AG08395 (cell line): ENCODE measurements at places on chromosomes 2 and 18.

DNA sequence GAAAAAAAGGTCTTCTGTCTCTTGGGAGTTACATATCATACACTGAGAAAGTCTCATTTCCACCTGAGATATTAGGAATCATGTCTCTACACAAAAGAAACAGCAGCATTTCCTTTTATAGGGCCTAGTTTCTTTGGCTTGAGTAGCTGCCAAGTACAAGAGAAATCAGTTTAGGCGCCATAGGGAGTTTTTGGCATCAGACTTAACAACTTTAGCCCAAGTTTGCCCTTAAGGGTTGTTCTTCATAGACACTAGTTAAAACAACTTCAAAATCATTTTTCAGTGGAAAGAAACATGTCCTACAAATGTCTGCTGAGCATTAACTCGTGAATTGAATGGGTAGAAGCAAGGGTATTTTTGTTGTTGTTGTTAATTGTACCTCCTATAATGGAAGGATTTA, 587.0 kb upstream of the DSEL start:
- no peak for DNase-seq

DNA sequence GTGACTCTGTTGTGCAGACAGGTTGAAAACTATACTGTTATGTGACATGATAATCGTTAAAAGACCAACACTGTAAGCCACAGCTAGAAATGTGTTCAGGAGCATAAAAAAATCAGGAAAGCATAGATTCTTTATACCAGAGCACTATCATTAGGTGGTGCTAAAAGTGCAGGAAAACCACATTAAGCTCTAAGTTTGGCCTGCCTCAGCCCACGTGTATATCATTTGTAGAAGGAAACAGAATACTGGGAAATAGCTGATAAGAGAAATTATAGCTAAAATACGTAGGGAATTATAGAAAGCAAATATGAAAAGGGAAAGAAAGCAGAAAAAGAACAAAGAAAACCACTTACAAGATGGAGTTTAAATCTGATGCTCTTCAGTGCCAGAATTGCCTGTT, 26.5 kb upstream of the C2orf74 start:
- peak; percentile 43 for DNase-seq

GRCh38 chr18:35455926-35456763, 41.6 kb downstream of the INO80C start:
- DNase-seq, result no peak

DNA sequence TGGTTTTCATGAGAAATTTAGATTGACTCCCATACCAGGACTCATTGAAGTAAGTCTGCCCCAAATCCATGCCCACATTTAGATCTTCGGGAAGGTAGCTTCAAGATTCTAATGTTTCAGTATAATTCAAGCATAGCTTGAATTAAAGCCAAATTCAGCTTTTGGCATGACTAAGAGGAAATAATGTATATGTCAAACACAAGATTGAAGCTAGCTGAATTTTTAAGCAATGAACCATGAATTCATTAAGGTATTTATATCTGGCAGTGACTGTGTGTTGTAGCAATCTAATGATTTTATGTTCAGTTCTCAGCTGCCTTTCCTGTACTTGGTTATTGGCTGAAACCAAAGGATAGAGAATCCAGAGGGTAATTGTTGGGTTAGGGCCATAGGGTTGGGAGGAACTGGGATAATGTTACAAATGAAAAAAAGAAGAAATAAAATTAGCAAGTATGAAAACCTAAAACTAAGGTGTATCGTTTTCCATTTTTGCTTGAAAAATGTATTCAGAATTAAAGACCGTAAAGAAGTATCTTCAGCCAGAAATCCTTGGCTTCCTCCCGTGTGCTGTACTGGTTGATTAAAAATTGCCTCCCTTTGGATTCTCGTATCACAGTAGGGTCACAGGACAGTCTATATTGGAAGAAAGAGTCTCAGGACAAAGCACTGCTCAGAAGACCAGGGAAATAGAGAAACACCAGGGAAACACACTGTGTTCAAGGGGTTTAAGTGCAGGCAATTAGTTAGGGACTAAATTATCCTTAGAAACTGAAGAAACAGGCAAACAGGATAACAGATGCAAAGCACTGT, 119.0 kb upstream of the FN1 start:
- DNase-seq, result no peak

DNA sequence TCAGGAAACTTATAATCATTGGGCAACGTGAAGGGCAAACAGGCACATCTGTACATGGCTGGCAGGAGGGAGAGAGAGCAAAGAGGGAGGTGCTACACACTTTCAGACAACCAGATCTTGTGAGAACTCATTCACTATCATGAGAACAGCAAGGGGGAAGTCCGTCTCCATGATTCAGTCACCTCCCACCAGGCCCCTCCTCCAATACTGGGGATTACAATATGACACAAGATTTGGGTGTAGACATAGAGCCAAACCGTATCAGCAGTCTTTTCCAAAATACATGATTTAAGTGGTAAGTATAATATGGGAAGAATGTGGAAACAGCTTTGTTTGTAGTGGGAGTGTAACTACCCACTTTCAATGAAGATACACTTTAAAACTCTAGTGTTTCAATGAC, 65.0 kb downstream of the EPB41L5 start:
- DNase-seq, result no peak

DNA sequence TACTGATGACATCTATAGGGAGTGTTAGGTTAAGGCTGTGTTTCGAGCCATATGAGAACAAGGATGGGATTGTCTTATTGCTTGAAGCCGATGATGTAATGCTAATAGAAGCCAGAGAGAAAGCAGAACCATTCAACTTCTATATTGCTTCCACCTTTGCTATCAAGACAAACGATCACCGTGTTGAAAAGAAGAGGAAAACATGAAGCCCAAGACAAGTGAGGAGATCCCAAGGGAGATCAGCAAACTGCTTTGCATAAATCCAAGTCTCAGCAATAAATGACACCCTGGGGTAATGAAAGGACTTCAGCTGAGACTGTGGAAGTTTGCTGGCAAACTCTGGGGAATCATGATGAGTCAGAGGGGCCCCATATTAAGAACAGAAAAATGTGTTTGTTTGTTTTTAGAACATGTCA, 206.2 kb downstream of the NCKAP5 start:
- peak; percentile 64 for DNase-seq

DNA sequence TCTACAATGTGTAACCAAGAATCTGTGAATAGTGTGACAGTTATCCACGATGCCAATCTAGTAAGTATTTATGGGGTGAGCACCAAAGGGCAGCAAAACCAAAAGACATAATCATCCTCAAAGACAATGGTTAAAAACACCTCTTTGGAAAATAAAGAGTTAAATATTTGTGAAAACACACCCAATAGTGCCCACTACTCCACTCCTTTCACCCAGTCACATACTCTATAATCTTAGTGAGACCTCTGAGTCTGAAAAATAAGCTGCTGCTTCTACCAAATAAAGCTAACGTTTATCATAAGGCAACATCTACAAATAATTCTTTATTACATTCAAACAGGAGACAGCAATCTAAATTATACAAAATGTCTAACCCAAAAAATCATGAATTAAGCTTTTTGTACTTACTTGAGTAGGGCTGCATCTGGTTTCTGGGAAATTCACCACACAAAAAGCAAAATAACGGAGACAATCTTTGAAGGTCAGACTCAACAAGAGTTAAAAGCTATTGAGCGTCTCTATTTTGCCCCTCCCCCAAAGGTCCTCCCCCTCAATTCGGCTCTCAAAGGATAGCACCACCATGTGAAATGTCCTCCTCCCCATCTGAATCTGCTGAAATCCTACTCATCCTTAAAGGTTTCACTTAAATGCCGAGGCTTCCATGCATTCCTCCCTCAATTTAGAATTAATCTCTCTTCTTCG, 2.0 kb downstream of the RAPH1 start:
- peak; percentile 43 for DNase-seq

GRCh38 chr2:45669032-45669486, 17.6 kb downstream of the PRKCE start:
- no peak for DNase-seq

GRCh38 chr2:147214914-147215313, 629.9 kb upstream of the ACVR2A start:
- DNase-seq, result peak; percentile 28

DNA sequence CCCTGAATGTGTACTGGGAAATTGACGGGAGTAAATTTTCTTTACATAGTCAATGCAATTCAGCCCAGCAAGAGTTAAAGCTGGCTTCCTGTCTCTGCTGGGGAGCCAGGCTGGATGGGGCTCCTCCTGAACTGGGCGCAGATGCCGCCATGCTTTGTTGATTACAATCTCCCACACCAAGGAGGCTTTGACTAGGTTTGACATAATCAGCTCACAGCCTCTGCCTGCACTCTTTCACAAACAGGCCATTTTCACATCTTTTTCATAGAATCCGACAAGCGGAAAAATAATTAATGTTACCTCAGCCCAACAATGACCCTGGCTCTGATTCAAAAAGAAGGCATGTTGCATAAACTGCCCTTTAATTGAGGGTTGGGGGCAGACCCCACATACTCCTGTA, 54.3 kb downstream of the FOXI3 start:
- no peak for DNase-seq

DNA sequence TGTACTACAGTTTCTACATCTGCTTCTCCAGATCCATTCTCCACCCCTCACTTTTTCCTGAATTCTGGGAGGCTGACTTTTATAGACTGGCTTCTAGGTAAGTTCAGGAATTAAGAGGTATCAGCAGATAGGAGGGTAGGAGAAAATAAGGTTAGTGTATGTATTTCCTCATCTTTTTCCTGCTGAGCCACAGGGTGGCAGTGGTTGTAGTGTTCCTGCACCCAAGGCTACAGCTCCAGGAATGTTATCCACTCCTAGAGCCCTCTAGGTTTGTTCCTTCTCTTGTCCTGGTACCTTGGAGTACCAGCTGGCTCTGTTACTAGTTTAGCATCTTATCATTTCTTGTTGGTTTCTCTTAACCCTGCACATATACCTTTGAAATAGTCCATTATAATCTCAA, 40.7 kb upstream of the C2orf66 start:
- DNase-seq, result peak; percentile 47

DNA sequence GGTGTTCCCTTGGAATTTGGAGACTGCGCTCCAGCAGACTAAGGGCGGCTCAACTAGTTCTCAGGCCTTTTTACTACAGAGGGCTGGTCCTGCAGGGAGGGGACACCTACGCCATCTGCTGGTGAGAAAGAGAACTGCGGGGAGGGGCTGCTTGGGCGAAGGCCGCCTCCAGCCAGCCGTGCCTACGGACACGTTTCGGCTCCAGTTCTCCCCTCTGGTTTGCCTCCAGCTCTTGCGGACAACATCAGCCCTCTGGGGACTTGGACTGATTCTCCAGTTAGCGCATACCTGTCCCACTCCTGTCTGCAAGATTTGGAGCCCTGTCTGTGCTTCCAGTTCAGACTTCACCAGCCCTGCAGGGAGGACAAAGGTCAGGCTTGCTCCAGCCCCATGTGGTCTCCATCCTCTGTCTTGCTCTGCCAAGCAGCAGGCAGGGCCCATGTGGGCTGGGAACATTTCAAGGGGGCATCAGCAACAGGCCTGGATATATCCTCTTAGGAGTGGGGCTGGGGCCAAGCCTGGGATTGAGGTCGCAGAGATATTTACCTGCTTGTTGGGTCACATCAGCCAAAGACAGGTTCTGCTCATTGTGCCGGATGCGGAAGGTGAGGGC, 10.3 kb downstream of the PTPRN start:
- DNase-seq, result peak; percentile 95

GRCh38 chr2:173963323-173963816, 1.8 kb downstream of the SP3 start:
- peak; percentile 53 for DNase-seq

DNA sequence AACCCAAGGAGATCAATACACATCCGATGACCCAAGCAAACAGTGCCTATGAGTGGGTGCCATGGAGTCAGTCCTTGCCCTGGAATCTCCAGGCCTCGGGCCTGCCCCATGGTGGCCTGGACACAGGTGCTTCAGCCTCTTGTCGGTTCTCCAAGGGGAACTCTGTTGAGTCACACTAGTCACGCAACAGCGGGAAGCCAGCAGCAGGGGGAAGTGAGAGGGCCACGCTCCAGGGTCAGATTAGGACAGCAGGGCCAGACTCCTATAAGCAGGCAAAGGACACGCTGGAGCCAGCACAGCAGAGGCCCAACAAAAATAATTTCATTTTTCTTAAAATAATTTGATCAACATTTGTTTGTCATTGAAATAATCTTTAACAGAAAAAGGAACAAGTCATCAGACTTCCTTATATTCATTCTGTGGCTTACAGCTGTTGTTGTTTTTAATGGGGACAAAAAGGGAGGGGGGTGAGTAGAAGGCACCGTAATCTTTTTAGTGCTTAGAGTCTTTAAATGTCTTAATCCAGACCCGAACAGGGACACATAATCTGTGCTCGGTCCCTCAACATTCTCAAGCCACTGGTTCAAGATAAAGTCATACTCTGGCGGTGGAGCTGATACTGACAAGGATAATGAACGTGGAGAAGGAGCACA, 16.4 kb upstream of the ARMC9 start:
- DNase-seq, result peak; percentile 71

- DNase-seq, result peak; percentile 46
Observed at GRCh38 chr2:170155022-170155722, 22.8 kb upstream of the MYO3B start.

GRCh38 chr2:217167531-217167930, 307.7 kb upstream of the TNP1 start:
- DNase-seq, result no peak

- DNase-seq, result no peak
Observed at GRCh38 chr2:66498289-66498975, 63.5 kb downstream of the MEIS1 start.

DNA sequence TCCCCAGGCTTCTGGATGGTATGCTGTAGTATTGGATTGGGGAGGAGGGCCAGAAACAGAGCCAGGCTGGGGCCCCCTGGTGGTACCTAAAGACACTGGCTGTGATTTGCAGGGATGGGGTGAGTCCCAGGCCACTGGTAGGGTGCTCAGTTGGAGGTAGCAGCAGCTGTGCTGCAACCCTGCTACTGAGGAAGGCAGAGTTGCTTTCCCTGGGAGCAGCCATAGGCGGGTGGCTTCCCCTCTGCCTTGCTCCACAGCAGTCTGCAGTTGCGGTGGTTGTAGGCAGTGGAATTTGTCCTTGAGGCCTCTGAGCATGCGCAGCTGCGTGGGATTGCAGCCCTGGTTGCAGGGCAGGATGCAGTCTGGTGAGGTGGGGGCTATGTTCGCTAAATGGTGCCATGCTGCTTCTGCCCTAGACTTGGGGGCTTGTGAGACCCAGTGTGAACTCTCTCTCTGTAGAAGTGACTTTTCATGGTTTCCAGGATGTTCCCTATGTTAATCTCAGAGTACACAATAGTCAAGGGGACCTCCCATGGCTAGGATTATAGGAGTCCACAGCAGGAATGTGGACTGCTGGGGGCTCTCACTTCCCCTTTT, 443.5 kb downstream of the XIRP2 start:
- DNase-seq, result no peak

GRCh38 chr18:78620326-78620725, 359.3 kb upstream of the SALL3 start:
- DNase-seq, result no peak

- no peak for DNase-seq
Observed at GRCh38 chr2:165536851-165537499, 67.5 kb downstream of the CSRNP3 start.

DNA sequence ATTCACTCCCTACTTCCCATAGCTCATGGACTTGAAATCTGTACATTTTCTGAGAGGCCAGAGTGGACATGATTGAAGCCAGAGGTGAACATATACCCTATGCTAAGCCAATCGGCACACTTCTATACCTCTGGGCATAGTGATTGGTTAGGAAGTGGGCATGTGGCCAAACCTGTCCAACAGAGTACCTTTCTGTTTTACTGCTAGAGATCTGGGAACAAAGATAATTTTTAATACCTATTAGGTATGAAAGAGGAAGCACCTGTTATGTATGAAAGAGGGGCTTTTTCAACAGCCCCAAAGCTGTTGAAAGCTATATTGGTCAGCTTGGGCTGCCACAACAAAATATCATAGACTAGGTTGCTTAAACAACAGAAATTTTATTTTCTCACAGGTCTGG, 27.7 kb downstream of the METTL8 start:
- no peak for DNase-seq

GRCh38 chr2:107717661-107718060, 109.0 kb upstream of the RGPD4 start:
- DNase-seq, result no peak
